ENCODE measurements at places on chromosomes 4 and X.

GRCh38 chr4:78845472-78845871, 69.3 kb downstream of the BMP2K start:
- no peak for DNase-seq

GRCh38 chr4:152964335-152964734, 28.2 kb downstream of the FHDC1 start:
- no peak for DNase-seq

GRCh38 chr4:137946453-137947174, 295.5 kb downstream of the SLC7A11 start:
- no peak for DNase-seq

- DNase-seq: no peak
These were observed 2.1 kb upstream of the CCNG2 start for GRCh38 chr4:77154761-77155499.

GRCh38 chrX:71393919-71394318, 27.8 kb downstream of the TAF1 start:
- DNase-seq: no peak

DNA sequence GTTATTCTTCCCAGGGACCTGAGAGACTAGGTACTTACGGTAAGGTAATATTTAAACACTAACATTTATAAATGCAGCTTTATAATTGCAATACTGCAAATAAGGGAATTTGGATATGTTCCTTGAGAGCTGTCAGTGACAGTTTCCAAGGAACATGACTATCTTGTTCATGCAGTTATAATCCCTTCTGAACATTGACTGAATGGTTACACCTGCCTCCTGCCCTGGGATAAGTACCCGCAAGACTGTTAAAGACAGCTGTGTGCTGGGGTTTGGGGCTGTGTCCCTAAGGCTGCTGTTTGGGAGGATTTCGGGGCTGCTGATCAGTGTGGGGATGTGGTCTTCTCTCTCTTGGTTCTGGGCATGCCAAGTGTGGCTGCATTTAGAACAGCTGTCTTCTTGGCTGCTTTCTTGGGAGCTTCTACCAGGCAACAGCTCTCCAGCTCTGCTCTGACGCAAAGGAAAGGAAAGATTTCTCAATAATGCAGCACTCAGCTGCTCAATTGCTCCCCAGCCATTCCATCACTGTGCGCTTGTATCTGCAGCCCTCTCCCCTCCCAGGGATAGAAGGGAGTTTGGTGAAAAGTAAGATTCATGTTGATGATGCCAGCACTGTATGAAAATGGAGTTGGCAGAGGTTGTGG, 298.8 kb upstream of the TAPT1 start:
- DNase-seq: no peak

- DNase-seq: no peak
These were observed 42.8 kb upstream of the KLHL34 start for GRCh38 chrX:21700967-21701366.

DNA sequence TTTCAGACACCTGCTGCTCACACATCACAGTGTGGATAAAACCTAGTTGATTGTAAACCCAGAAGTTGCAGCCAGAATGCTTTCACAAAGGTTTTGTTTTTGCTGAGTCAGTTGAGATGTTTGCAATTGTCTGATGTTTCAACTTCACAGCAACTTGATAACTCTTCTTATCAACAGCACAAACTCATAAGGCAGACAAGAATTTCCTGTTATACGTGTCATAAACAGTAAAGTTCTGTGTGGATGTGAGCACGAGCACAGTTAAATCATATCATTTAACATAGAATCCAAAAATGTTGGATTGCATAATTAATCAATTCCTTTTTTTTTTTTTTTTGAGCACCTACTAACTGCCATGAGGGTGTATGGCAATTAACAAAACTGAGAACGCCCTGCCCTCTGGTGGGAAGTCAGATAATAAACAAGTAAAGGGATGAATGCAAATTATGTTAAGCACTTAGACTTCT, 512.2 kb downstream of the PDHA2 start:
- no peak for DNase-seq

GRCh38 chrX:115533485-115533884, 27.5 kb upstream of the PLS3 start:
- DNase-seq: no peak

GRCh38 chrX:39603230-39603629, 494.5 kb downstream of the BCOR start:
- DNase-seq: no peak

- DNase-seq: peak; percentile 38
These were observed 19.1 kb upstream of the S100P start for GRCh38 chr4:6674500-6675149.

DNA sequence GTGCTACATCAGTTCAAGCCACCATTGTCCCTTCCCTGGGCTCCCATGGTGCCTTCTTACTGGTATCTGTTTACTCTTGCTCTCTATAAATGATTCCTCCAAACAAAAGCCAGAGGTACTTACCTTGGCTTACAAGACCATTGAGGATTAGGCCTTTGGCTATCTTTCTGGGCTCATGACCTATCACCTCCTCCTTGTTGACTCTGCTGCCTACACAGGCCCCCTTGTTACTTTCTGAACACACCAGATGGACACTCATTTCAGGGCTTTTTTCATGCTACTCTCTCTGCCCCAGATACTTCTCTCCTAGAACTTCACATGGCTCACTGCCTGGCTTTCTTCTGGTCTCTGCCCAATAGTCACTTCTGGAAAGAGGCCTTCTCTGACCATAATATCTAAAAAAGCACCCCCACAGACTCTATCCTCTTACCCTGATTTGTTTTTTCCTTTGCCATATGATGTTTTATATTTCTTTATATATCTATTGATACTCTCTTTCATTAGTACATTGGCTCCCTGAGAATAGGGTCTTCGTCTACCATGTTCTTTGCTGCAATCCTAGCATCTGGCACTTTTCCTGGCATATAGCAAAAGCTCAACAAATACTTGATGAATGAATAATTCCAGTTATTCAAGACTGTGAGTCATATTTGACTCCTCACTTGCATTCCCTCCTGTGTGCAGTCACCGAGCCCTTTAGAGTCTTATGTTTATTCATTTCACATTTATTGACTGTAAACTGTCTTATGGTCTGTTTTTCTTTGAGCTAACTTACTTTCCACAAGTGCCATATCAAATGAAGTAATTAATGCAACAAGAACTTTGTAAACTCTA, 27.1 kb upstream of the TAPT1 start:
- no peak for DNase-seq

DNA sequence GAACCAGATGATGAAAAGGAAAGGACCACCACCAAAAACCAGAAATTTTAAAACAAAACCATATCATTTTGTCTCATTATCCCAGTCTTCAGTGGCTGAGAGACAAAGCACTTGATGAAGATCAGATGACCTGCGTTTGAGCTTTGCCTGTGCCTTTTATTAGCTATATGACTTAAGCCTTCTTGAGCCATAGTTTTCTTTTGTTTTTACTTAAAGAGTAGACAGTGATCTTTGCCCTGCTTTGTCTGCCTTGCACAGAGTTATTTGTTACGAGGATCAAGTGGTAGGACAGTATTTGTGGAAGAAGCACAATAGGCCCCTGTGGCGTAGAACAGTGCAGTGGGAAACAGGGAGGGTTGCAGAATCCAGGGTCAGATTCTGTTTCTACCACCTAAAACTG, 89.9 kb downstream of the SLC10A6 start:
- no peak for DNase-seq

- DNase-seq: no peak
These were observed 34.6 kb upstream of the MGST2 start for GRCh38 chr4:139630991-139631390.

DNA sequence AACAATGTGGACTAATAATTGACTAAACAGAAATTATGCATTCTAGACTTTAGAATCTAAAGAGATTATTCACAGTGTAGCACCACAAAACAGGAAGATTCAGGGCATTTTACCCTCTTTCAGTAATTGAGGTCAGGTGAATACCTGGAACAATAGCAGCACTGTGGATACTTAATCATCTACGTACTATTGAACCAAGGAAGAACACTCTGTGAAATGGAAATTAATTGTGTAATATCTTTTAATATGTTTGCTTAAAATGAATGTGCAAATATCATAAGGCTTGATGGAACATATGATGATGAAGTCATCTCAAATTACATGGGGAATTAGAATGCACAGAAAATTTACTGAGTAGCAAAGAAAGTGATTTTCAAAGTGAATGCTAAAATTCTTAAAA, 68.5 kb upstream of the MAP9 start:
- DNase-seq: no peak

DNA sequence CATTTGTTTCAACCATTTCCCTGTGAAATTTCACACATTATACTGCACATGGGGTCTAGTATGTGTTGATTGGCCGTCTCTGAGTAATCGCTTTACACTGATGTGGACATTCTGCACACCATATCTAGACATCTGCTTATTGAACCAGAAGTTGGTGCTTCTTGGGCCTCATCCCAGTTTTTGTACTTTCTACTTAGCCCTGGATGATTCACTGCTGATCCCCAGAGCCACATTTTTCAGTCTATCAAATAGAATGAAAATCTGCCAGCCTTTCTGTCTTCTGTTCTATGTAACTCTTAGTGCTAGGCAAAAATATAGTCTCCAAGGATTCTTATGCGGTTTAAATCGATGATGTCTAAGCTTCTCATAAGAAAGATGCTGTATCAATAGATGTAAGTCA, 40.5 kb upstream of the RELL1 start:
- no peak for DNase-seq

GRCh38 chrX:42107495-42108488, 184.4 kb upstream of the CASK start:
- no peak for DNase-seq

DNA sequence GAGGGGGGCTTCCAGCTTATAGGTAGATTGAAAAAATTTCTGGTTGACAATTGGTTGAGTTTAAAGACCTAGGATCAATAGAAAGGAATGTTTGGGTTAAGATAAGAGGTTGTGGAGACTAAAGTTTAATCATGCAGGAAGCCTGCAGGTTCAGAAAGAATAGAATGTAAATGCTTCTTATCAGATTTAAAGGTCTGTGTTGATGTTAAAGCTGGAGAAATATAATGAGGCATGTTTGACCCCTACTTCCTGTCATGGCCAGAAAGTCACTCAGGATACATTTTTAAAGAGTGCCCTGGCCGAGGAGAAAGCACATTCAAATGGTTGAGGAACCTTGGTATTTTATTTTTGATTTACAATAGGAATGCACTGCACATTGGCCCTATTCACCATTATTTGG, 3.9 kb upstream of the RRAGB start:
- no peak for DNase-seq

DNA sequence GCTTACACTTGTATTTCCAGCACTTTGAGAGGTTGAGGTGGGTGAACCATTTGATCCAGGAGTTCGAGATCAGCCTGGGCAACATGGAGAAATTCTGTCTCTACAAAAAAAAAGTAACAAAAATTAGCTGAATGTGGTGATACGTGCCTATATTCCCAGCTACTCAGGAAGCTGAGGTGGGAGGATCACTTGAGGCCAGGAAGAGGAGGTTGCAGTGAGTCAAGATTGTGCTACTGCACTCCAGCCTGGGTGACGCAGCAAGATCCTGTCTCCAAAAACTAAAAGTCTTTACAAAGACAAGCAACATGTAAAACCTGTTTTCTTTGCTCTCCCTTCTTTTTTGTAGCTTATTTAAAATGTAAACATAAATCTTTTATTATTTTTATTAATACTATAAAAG, 1156.1 kb downstream of the FAT4 start:
- no peak for DNase-seq

GRCh38 chr4:121041307-121042090, 30.8 kb downstream of the NDNF start:
- no peak for DNase-seq

DNA sequence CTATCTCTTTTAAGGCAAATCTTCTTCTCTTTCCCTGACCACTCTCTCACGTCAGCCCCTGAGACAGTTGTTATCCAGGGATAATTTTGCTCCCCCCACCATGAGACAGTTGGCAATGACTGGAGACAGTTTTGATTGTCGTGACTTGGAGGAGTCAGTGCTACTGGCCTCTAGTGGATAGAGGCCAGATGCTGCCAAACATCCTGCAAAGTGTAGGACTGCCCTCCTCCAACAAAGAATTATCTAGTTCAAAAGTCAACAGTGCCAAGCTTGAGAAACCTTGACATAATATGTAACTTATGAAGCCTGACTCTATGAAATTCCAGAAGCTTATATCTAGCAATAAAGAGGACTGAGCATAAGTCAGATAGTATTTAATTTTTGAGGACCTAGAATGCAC, 502.1 kb upstream of the IGFBP7 start:
- no peak for DNase-seq
